ENCODE measurements at places on chromosomes 13 and 19.

DNA sequence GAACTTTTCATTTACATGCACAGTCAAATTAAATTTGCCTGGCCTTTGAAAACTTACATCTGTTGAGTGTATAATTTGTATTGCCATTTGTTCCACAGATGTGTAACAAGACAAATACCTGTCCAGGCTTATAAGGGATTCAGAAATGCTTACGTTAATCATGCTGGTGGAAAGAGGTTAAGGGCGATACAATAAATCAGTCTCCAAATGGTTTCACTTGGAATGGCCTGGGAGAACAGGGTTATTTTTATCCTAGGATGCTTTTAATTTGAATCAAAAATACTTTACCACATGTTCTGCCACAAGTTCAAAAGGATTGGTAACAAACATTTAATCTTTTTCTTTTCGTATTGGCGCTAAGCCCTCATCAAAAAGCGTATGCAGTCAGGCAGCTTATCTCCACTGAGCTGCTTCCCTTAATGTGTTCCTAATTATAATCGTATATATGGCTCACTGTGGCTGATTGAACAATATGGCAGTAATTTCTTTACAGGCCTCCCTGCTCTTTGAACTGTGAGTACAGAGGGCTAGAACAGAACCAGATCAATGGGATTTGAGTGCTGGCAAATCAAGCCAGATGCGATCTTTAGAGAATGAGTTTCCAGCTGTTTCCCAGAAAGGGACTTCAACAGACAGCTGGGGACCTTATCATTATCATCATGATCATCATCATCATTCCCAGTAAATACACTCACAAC, 425.7 kb downstream of the SPRY2 start:
- no peak for DNase-seq

DNA sequence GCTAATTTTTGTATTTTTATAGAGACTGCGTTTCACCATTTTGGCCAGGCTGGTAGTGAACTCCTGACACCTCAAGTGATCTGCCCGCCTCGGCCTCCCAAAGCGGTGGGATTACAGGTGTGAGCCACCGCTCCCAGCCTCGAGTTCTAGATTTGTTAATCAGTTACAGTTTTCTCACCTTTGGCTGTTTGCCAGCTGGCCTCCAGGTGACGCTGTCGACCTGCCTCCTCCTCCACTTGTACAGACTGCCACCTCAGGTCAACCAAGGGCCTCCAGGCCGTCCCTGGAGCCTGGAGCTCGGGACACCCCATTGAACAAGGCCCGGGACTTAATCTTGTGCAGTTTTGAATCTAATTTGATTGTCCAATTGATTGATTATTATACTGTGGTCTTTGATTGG, 45.5 kb downstream of the IER2 start:
- DNase-seq, result peak; percentile 72

DNA sequence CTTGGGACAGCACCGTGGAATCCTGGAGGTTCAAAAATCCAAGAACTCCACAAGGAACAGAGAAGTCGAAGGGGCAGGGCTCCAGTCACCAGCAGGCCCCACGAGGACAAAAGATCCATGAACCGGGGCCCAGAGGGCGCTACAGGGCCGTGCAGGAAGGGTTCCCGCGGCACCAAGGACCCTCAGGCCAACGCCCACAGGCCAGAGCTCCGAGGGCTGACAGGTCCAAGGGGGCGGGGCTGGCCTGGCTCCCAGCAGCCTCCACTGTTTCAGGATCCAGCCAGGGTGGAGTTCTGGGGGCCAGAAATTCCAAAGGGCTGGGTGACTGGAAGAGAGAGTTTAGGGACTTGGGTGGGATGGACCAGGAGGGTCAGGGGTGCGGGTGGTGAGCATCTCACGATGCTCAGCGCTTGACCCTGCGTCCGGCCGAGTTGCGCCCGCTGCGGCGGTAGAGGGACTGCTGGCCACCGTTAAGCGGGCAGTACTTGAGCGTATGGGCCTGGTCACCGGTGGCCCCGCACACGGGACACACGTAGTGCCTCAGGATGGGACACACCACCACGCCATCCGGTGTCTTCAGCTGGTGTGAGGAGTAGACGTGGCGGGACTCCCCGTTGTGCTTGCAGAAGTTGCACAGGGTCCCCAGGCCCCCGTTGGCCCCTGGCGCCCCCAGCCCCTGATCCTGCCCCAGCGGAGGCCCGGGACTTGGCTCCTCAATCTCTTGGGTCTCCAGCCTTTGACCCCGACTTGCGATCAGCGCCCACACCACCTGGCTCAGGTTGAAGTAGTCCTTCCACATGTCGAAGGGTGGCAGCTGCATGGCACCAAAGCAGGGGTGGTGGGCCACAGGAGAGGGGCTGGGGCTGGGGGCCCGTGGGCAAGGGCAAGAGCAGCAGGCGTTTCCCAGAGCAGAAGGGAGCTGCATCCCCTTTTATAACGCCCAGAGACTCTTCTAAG, at the start of gene NANOS2:
TSS of gene NANOS2 (minus strand) at position 905 of the 957 bp plus-strand sequence. CDS start at position 820, 85 bp downstream.
- no peak for DNase-seq

- no peak for DNase-seq
Measured at GRCh38 chr13:37412241-37412921, 186.2 kb downstream of the POSTN start.

- DNase-seq, result no peak
Measured at GRCh38 chr19:34246340-34246739, 8.0 kb upstream of the GARRE1 start.

- no peak for DNase-seq
Measured at GRCh38 chr19:16462757-16463250, 9.0 kb downstream of the EPS15L1 start.

DNA sequence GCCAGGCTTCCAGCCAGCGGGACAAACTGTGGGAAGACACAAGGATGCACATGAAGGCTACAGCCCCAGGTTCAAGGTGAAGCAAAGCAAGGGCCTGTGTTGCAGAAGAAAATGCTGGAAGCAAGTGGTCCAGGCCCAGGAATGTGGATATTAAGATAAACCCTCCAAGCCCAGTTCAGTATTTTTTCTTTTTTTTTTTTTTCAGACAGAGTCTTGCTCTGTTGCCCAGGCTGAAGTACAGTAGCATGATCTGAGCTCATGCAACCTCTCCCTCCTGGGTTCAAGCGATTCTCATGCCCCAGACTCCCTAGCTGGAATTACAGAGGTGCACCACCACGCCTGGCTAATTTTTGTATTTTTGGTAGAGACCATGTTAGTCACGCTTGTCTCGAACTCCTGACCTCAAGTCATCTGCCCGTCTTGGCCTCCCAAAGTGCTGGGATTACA, 4.4 kb downstream of the PRDX2 start:
- DNase-seq, result no peak

GRCh38 chr13:43744261-43745031, 42.3 kb downstream of the ENOX1 start:
- no peak for DNase-seq

- no peak for DNase-seq
Measured at GRCh38 chr13:21106089-21106488, 44.7 kb upstream of the LATS2 start.

All from activated CD4-positive, alpha-beta T cell treated with anti-CD3 and anti-CD28 coated beads, Interleukin-2, amount 50 U/mL, for 48 hours (primary cell).